ENCODE measurements at places on chromosomes 6 and 20.

- DNase-seq, result no peak
Observed at GRCh38 chr6:33719326-33719987, 8.0 kb upstream of the UQCC2 start.

GRCh38 chr6:135084001-135084915 lies 29.6 kb upstream of the HBS1L start:
- no peak for DNase-seq

DNA sequence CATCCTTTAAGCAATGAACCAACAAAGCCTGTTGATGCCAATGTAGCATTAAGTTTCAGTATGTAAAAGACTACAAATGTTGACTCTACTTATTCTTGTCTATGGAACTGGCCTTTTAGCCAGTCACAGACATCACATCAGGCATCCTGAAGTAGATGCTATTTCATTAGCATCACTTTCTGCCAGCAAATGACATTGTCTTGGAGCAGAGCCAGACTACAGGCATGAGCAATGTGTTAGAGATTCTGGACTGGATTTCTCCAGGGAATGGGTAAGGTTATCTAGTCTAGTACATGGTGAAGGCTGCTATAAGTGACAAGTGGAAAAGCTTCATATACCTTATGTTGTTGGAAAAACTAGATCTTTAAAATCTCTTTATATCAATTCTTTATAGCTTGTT lies 142.9 kb downstream of the ADGRB3 start:
- no peak for DNase-seq

- no peak for DNase-seq
Observed at GRCh38 chr6:97231911-97232310, 51.1 kb downstream of the MMS22L start.

DNA sequence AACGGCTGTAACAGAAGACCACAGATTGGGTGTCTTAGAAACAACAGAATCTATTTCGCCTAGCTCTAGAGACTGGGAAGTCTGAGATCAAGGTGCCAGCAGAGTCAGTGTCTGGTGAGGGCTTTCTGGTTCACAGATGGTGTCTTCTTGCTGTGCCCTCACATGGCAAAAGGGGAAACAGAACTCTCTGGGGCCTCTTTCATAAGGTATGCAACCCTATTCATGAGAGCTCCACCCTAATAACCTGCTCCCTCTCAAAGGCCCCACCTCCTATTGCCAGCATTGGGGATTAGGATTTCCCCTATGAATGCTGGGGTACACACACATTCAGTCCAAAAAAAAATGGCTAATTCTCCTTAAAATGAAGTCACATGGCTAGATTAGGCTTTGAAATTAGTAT lies 10.0 kb downstream of the TXNDC5 start:
- no peak for DNase-seq

- DNase-seq, result no peak
Observed at GRCh38 chr6:149364557-149364956, 35.5 kb upstream of the SUMO4 start.

GRCh38 chr6:13615792-13616120 lies 621 bp downstream of the NOL7 start:
- peak; percentile 58 for DNase-seq

DNA sequence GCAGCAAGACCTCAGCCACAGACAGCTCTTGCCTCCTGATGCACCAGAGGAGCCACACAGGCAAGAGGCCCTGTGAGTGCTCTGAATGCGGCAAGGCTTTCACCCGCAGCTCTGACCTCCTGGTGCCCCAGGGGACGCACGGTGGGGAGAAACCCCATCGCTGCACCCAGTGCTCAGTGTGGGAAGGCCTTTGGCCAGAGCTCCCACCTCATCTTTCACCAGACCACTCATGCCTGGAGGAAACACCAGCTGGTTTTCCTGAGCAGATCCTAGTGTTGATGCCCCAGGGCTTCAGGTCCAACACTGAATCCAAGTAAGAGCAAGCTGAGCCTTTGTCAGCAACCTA lies 37.0 kb upstream of the XRN2 start:
- DNase-seq, result no peak

DNA sequence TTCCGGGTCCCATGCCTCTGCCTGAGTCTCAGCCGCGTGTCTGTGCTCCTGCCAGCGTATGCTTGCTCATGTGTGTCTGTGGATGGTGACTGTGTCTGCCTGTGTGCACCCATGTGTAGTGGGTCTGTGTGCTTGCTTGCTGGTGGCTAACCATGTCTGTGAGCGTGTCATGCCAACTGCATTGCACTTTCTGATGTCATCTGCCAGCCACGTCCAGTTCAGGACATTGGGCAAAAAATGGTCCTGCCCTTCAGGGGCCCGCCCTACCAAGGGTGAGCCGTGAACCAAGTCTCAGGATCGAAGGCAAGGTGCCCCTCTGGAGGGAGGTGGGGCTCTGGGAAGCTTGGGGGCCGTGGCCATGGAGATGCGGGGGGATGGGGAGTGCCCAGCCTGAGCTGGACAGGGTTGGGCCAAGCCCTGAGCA lies 9.4 kb upstream of the ZBTB46 start:
- DNase-seq, result no peak

DNA sequence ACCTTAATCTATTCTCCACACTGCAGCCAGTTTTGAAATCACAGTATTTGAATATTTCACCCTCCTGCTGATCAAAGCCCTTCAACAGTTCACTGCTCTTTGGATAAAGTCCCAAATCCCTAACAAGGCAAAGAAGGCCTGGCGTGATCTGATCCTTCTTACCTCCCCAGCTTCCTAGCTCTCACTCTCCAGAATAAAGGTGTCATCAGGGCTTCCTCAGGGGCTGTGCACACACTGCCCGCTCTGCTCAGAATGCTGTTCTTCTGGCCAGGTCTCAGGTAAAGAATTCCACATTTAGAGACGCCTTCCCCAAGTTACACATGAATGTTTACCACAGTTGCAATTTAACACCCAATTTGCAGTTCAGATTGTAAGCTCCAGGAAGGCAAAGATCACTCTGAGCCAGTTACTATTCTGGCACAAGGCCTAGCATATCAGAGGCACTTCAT lies 58.9 kb upstream of the MCM9 start:
- no peak for DNase-seq

DNA sequence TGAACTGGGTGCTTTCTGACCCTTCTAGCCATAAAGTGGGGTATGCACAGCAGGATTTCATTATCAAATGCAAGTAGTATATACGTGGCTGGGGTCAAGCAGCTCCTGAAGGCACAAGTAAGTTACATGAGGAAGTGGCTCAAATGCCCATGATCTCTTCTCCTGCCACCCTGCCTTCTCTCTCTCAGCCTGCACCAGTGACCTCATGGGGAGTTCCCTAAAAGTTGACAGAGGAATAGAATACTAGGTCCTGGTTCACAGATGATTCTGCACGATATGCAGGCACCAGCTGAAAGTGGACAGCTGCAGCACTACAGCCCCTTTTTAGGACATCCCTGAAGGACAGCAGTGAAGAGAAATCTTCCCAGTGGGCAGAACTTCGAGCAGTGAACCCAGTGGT lies 282.0 kb downstream of the BCKDHB start:
- no peak for DNase-seq

GRCh38 chr6:49772285-49772684 lies 14.8 kb downstream of the PGK2 start:
- no peak for DNase-seq

DNA sequence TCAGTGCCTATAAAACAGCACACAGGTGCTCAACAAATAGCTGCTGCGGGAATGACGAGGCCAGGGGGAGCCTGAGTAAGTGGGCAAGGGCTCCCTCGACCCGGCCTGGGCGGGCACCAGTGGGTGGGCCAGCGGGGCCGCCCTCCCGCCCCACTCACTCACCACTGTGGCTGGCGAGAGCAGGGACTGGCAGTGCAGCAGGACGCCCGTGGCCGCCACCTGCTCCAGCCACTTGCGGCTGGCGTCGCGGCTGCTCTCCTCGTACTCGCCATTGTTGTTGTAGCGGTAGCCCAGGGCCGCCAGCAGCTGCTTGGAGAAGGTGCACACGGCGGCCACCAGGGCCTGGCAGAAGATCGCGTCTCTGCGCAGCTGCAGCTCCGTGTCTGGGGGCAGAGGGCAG lies 191.5 kb downstream of the PREX1 start:
- DNase-seq, result no peak

DNA sequence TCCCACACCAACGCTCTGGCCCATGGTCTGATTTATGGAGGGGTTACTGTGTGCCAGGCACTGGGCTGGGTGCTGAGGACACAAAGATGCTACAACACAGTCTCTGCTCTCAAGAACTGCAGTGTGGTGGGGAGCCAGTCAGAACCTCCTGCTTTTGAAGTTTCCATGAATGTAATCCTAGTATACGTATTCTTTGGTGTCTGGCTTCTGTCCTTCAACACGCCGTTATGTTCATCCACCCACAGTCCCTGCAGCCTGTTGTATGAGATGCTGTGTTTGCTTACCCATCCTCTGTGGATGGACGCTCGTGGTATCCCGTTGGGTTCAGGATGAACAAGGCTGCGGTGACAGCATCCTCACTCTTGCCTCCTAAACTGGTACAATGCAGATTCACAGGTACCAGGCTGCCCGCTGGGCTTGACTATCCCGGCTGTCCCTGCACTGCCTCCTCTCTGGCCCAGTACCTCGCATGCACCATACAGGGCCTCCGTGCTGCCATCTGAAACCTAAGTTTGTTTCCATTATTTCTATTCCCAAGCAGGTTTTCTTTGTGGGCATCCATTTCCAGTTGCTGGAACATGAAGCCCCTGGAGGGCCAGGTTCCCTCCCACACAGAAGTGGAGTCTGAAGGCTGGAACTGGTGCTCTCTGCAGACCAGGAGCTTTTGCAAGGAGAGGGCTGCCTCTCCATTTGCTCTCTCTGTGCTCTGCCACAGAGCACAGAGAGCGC lies 364.5 kb downstream of the ZFAND3 start:
- no peak for DNase-seq

DNA sequence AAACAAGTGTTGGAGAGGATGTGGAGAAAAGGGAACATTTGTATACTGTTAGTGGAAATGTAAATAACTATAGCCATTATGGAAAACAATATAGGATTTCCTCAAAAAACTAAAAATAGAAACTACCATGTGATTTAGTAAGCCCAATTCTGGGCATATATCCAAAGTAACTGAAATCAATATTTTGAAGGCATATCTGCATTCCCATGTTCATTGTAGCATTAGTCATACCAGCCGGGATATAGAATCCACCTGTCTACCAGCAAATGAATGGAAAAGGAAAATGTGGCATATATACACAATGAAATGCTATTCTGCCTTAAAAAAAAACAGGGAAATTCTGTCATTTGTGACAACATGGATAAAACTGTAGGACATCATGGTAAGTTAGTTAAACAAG lies 15.3 kb upstream of the C6orf58 start:
- no peak for DNase-seq

DNA sequence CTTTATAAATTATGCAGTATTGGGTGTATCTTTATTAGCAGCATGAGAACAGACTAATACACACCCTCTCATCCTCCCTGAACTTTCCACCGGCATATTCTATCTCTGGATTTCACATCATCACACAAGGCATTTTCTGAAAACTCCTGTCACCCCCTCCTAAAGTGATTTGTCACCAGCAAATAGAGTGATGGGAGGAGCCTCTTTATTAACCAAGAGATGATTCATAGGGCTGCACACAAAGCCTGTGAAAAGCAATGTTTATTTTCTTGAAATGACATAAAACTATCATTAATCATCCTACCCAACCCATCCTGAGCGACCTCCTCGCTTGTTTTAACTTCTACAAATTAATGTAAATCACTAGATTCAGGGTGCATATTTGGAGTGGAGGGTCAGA lies 394.7 kb upstream of the SULF2 start:
- DNase-seq, result no peak

DNA sequence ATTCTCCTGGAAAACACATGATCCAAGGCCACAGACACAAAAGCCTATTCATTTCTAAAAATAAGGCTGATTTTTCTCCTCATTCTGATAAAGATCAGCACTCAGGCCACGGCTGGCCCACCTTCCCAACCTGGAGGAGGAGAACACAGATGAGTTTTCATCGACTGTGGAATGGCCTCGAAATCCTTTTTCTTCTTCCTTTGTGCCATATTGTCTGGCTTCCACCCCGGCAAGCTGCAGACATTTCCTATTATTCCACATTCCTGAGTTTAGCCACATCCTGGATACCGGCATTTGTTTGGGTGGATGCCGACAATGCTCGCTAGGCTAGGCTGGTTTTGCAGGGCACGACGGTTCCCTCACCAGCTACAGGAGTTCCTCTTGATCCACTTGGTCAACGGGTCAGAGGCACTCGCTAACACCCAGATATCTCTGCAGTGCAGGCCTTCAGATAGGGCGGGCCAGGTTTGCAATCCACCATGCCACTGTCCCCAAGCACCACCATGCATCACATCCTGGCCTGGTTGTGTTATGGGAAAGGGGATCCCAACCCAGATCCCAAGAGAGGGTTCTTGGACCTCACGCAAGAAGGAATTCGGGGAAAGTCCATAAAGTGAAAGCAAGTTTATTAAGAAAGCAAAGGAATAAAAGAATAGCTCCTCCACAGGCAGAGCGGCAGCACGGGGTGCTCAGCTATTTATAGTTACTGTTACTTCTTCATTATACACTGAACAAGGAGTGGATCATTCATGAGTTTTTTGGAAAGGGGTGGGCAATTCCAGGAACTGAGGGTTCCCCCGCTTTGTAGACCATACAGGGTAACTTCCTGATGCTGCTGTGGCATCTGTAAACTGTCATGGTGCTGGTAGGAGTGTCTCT lies 4.2 kb upstream of the CTSZ start:
- no peak for DNase-seq

GRCh38 chr6:131602781-131603312 lies 25.2 kb downstream of the MED23 start:
- no peak for DNase-seq

- DNase-seq, result peak; percentile 80
Observed at GRCh38 chr6:167678102-167679101, 148.3 kb upstream of the AFDN start.

DNA sequence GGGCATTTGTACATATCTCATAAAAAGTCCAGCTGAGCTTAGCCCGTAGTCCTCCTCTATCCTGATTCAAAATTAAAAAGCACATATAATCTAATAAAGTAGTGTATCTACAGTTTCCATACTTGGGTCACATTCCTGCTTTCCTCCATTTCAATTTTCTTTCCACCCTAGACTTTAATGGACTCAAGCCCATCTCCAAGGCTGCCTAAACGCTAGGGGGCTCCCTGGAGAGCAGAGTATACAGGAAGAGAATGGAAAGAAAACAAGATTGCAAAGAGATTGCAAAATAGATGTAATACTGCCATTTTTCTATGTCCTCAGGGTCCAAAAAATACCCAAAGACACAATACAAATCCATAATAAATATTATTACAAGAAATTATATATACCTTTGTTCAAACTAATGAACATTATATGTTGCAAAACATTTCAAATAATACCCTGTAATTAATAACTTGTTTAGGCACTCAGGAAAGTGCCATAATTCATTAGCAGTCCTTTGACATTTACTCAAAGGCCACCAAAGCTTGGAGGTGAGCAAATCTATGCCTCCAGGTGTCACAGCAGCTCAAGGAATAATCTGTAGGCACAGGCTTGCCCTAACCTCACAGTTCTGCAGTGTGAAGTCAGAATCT lies 2.4 kb upstream of the MCM3 start:
- DNase-seq, result peak; percentile 70

- DNase-seq, result no peak
Observed at GRCh38 chr20:33840759-33841435, 29.7 kb downstream of the CHMP4B start.

Measured in left lobe of liver (tissue), 2 donors.